ENCODE measurements at places on chromosomes 7 and 10.
A peak's percentile ranks its signal among the peaks of the same experiment; 100 is the strongest.

GRCh38 chr7:133794479-133794878 is 332.7 kb upstream of the LRGUK start:
- DNase-seq, result peak; percentile 85

- DNase-seq, result no peak
Observed at GRCh38 chr7:26265065-26265464, 26.6 kb upstream of the SNX10 start.

- DNase-seq, result no peak
Observed at GRCh38 chr10:34609287-34609940, 205.7 kb downstream of the PARD3 start.

DNA sequence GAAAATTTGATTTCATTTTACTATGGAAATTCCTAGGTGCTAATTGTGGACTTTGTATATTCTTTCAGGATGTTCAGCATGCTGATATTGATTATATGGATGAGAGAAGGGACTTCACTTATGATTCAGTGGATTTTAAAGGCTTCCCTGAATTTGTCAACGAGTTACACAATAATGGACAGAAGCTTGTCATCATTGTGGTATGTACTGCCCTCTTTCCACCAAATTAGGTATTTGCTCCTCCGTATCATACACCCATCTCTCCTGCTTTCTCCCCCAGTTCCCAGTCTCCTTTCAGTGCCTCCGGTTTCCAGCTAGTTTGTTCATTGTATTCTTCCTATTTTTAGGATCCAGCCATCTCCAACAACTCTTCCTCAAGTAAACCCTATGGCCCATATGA is 34.6 kb downstream of the MGAM start:
- no peak for DNase-seq

DNA sequence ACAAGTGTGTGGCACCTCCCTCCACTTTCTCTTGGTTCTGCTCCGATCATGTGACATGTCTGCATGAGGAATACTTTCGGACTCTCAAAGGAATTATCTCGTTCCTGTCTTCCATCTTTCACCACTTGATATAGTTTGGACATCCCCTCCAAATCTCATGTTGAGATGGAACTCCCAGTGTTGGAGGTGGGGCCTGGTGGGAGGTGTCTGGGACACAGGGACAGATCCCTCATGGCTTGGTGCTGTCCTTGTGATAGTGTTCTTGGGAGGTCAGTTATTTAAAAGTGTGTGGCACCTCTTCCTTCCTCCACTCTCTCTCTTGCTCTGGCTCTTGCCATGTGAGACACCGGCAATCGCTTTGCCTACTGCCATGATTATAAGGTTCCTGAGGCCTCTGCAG is 166.4 kb downstream of the GFRA1 start:
- DNase-seq, result no peak

DNA sequence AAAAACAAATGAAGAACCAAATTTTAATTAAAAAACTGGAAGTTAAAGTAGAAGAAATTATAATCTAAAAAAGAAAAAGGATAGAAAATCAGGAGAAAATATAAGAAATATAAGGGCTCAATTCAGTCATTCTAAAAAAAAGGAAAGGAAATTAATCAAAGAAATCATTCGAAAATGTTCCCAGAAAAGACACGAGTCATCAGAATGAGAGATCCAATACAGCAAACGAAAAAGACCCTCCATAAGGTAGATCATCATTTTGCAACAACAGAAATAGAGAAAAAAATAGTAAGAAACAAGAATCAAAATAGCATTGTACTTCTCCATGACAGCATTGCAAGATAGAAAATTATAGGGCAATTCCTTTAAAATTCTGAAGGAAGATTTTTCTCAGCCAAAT is 22.5 kb upstream of the DGKI start:
- DNase-seq, result no peak

GRCh38 chr7:2172311-2173188 is 60.2 kb downstream of the MAD1L1 start:
- peak; percentile 17 for DNase-seq
